ENCODE measurements at places on chromosomes 4 and X.

DNA sequence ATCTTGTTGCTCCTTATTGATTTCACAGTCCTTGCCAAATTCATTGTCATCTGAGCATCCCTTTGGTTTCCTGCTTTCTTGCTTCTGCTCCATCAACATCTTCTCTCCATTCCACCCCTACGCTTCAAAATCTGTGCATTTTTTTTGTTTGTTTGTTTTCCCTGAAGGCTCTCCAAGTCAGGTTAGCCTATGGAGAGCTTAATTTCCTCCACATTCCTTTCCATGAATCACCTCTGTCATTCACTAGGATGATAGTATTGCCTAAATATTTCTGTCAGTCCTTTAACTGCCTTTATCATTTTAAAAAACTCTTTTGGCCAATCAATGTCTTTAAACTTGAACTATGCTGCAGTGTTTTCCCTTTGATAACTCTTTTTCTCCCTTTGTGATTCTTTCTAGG, 67.7 kb downstream of the PPARGC1A start:
- H3K4me1 ChIP-seq = no peaks in the 10 kb centered on the region
- no peak overlapping the region for H3K27ac ChIP-seq
- H3K27me3 ChIP-seq = no peaks in the 10 kb centered on the region
- H3K4me3 ChIP-seq = no peak overlapping the region
- H3K36me3 ChIP-seq = no peaks in the 10 kb centered on the region

GRCh38 chr4:40840255-40840984, 90.7 kb downstream of the NSUN7 start:
- DNase-seq = no peak
- no peak overlapping the region for H3K4me3 ChIP-seq
- no peak overlapping the region for H3K27ac ChIP-seq
- H3K27me3 ChIP-seq = no peaks in the 10 kb centered on the region
- no peaks in the 10 kb centered on the region for H3K36me3 ChIP-seq

DNA sequence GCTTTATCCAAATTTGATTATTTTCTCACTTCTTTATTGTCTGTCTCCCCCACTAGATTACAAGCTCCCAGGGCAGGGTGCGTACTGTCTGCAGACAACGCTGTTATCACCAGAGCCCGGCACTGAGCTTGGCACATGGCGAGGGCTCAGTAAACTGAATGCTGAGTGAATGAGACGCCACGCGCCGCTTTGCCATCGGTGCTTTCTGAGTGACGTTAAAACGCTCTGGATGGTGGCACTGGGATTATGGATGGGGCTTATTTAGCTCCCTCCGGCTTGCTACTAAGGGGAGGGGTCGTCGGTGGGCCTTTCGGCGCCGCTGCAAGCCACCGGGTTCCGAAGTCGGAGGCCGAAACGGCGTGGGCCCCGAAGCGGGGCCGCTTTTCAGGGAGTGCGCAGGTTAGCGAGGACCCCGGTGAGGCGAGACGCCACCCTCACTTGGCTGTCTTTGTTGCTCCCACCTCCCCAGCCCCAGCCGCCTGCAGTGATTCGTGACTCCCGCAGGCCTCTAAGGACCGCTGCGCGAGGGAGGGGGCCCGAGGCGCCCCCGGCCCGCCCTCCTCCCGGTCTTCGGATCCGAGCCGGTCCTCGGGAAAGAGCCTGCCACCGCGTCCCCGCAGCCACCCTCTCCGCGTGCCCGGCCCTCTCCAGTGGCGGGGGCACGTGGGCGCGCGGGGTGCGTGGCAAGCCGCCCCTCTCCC, 569 bp upstream of the FHL1 start:
- no peaks in the 10 kb centered on the region for H3K27me3 ChIP-seq
- peak overlapping the region; percentile 60 for H3K4me3 ChIP-seq
- no peaks in the 10 kb centered on the region for H3K36me3 ChIP-seq
- H3K4me1 ChIP-seq = peaks cover 21% of the 10 kb centered on the region
- no peak for DNase-seq

DNA sequence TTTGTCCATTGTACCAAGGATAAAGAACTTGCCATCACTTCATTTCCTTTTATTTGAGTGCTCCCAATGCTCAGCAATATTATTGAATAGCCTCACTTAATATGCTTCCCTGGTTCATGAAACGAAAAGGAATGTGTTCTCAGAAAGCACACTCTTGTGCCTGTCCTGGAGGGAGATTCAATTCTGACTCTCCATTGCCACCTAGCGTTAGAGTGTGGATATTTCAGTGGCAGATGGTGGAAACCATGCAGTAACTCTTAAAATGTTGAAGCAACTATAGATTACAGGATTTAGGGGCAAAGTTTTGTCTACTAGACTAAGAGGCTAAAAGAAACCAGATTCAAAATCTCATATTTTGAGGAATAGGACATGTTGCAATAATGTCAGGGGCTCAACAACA, 36.0 kb downstream of the GAB3 start:
- no peak overlapping the region for H3K4me3 ChIP-seq
- H3K36me3 ChIP-seq = peaks cover 16% of the 10 kb centered on the region
- no peaks in the 10 kb centered on the region for H3K27me3 ChIP-seq
- H3K27ac ChIP-seq = no peak overlapping the region

GRCh38 chr4:174134361-174134760, 149.1 kb downstream of the FBXO8 start:
- no peak for DNase-seq
- H3K27ac ChIP-seq = no peak overlapping the region
- H3K27me3 ChIP-seq = no peaks in the 10 kb centered on the region
- no peaks in the 10 kb centered on the region for H3K36me3 ChIP-seq

DNA sequence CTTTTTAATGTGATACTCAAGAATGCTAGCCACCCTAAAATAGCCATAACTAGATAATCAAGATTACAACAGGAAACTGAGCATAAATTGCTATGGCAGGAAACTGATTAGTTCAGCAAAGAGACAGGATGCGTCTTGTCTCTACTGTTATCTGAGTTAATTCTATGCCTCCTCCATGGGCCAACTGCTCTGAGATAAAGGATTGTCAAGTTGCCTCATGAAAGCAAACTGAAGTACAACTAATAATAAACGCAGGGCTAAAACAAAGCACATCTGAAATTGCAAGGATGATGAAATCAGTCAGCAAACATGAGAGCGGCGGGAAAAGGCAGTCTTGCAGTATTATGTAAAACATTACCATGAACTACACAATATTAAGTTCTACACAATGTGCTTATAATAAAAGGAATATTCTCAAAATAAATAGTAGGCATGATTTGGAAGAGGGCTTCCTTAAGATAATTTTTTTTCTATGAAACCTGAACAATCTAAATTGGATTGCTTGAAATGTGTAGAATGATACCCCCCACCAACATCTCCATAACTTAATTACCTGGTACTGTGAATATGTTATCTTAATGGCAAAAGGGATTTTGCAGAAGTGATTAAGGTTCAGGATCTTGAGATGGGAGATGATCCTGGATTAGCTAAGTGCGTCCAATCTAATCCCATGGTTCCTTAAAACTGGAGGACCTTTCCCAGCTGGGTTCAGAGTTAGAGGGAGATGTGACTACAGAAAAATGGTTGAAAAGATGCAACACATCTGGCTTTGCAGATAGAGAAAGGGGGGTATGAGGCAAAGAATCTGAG, 65.9 kb downstream of the ANTXR2 start:
- H3K4me1 ChIP-seq = no peaks in the 10 kb centered on the region
- peak overlapping the region; percentile 59 for H3K27ac ChIP-seq
- no peak overlapping the region for H3K4me3 ChIP-seq
- no peaks in the 10 kb centered on the region for H3K27me3 ChIP-seq

- H3K36me3 ChIP-seq = no peaks in the 10 kb centered on the region
- no peak overlapping the region for H3K4me3 ChIP-seq
- H3K27me3 ChIP-seq = no peaks in the 10 kb centered on the region
- no peaks in the 10 kb centered on the region for H3K4me1 ChIP-seq
Measured at GRCh38 chr4:56102601-56103000, 153.9 kb downstream of the CEP135 start.

GRCh38 chr4:89545315-89545714, 237.7 kb upstream of the GPRIN3 start:
- H3K27me3 ChIP-seq = peaks cover 11% of the 10 kb centered on the region
- H3K27ac ChIP-seq = no peak overlapping the region
- H3K36me3 ChIP-seq = no peaks in the 10 kb centered on the region
- no peaks in the 10 kb centered on the region for H3K4me1 ChIP-seq
- H3K4me3 ChIP-seq = no peak overlapping the region
- DNase-seq = no peak

GRCh38 chr4:40629401-40630334, at the start of gene RBM47:
TSS of gene RBM47 (minus strand) at chr4:40629864. CDS start at chr4:40438893, 190,971 bp downstream.
- H3K27me3 ChIP-seq = no peaks in the 10 kb centered on the region
- H3K36me3 ChIP-seq = no peaks in the 10 kb centered on the region
- H3K4me3 ChIP-seq = peak within 1 kb of the TSS; percentile 91
- H3K4me1 ChIP-seq = peaks cover 8% of the 10 kb centered on the region
- H3K27ac ChIP-seq = no peak within 1 kb of the TSS
- peak; percentile 25 for DNase-seq

DNA sequence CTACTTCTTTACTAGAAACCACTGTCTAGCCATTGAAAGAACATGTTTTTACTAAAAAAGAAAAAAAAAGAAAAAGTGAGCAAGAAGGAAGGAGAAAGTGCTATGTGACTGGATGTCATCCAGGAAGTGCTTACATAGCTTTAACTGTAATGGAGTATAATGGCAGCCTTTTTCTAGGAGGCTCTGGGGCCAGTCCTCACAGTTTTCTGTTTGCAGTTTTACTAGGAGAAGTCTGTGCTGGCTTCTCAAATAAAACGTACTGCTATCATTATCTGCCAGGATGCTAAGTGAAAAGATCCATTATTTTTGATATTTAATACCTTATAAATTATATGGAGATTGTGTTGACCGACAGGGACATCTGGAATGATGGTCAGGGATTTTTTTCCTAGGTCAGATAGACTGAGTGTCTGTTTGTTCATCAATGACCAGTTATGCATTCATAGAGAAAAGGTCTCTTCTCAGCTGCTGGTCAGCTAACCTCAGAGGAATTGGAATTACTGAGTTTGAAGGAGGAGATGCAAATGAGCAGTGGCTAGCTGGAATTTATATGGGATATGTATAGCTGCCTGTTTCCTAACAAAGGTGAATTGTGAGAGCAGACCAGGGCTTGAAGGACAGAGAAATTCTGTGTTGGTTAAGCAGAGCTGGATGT, 21.7 kb downstream of the LPAR4 start:
- no peaks in the 10 kb centered on the region for H3K27me3 ChIP-seq
- no peak for DNase-seq
- no peak overlapping the region for H3K27ac ChIP-seq
- no peaks in the 10 kb centered on the region for H3K36me3 ChIP-seq
- H3K4me3 ChIP-seq = no peak overlapping the region

DNA sequence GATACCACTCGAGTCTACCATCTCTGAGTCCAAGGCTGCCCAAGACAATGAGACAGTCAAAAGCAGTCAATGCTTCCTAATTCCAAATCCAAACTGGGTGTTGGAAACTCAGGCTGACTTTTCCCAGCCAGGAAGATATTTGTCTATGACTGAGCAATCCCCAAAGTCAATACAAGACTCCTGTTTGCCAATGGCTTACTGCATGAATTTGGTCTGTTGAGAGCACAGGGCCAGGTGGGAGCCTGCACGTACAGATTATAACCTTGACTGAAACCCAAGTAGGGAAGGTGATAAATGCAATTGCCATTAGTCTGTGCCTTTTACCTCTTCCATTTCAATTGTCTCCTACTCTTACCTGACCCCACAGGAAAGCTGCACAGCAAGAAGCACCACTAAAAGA, 72.6 kb upstream of the PPARGC1A start:
- no peaks in the 10 kb centered on the region for H3K4me1 ChIP-seq
- no peaks in the 10 kb centered on the region for H3K27me3 ChIP-seq
- no peak overlapping the region for H3K4me3 ChIP-seq
- H3K36me3 ChIP-seq = no peaks in the 10 kb centered on the region
- no peak for DNase-seq

GRCh38 chr4:8580321-8581093, at the start of gene GPR78:
TSS of gene GPR78 (plus strand) at chr4:8580392. CDS start at chr4:8580983, 591 bp downstream.
- H3K27me3 ChIP-seq = peaks cover 3% of the 10 kb centered on the region
- no peak within 1 kb of the TSS for H3K27ac ChIP-seq
- DNase-seq = peak; percentile 24
- no peaks in the 10 kb centered on the region for H3K36me3 ChIP-seq
- no peaks in the 10 kb centered on the region for H3K4me1 ChIP-seq
- no peak within 1 kb of the TSS for H3K4me3 ChIP-seq

GRCh38 chr4:76012388-76012801, 5.1 kb upstream of the CXCL9 start:
- no peak for DNase-seq
- no peaks in the 10 kb centered on the region for H3K36me3 ChIP-seq
- no peak overlapping the region for H3K4me3 ChIP-seq
- H3K27ac ChIP-seq = no peak overlapping the region
- no peaks in the 10 kb centered on the region for H3K4me1 ChIP-seq

GRCh38 chr4:143178923-143179322, 5.8 kb upstream of the USP38 start:
- H3K27me3 ChIP-seq = no peaks in the 10 kb centered on the region
- DNase-seq = no peak
- H3K4me3 ChIP-seq = no peak overlapping the region
- H3K36me3 ChIP-seq = no peaks in the 10 kb centered on the region
- no peak overlapping the region for H3K27ac ChIP-seq

DNA sequence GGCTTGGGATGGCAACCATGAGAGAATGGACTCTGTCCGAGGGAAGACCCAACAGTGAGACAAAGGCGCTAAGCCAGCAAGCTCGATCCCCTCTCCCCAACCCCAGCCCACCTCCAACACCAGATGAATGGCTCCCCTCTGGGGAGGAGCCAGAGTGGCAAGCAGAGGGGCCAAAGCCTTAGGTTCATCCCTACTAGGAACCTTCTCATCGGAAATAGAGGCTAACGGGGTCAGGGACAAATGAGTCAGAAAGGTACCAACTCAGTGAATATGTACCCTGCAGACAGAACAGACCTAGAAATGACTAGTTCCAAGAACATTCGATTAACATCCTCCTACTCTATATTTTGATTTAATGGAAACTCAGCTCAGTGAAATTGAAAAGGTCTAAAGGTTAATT, 73.9 kb downstream of the NSG1 start:
- H3K36me3 ChIP-seq = peaks cover 28% of the 10 kb centered on the region
- peak overlapping the region; percentile 80 for H3K27ac ChIP-seq
- DNase-seq = no peak
- H3K4me3 ChIP-seq = no peak overlapping the region
- H3K4me1 ChIP-seq = no peaks in the 10 kb centered on the region

DNA sequence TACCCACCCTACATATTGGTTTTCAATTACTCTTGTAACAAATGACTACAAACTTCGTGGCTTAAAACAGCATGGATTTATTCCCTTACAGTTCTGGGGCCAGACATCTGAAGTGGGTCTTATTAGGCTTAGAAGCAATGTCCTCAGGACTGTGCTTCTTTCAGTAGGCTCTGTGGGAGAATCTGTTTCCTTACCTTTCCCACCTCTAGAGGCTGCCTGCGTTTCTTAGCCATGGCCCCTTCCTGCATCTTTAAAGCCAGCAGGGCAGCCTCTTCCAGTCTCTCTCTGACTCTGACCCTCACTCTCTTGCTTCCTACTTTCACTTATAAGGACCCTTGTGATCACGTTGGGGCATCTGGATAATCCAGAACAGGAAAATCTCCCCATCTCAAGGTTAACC, 252.5 kb upstream of the PGRMC2 start:
- peaks cover 18% of the 10 kb centered on the region for H3K27me3 ChIP-seq
- no peak overlapping the region for H3K27ac ChIP-seq
- no peaks in the 10 kb centered on the region for H3K4me1 ChIP-seq
- no peaks in the 10 kb centered on the region for H3K36me3 ChIP-seq

All from T-cell (primary cell).